H9 (cell line): ENCODE measurements at places on chromosomes 5 and 9.
A peak's percentile ranks its signal among the peaks of the same experiment; 100 is the strongest.

GRCh38 chr9:112384219-112384618 lies 4.3 kb downstream of the HSDL2 start:
- no peak for DNase-seq

GRCh38 chr9:638152-638551 lies 203.3 kb upstream of the DMRT1 start:
- DNase-seq = no peak

DNA sequence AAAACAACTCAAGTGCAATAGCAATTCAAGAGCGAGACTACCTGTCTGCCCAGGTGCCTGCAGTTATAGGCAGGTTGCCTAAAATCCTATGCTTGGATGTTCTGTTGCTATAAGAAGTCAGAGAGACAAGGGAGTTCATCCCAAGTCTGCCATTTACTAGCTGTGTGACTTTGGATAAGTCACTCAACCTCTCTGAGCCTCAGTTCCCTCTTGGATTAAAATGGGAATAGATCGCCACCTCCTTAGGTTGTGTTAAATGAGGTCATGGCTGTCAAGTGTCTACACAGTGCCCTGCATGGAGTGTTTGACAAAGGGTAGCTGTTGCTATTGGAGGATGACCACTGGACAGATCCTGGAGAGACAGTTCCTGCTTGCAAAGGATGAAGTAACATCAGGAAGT lies 1.3 kb upstream of the ZBTB34 start:
- DNase-seq = no peak

DNA sequence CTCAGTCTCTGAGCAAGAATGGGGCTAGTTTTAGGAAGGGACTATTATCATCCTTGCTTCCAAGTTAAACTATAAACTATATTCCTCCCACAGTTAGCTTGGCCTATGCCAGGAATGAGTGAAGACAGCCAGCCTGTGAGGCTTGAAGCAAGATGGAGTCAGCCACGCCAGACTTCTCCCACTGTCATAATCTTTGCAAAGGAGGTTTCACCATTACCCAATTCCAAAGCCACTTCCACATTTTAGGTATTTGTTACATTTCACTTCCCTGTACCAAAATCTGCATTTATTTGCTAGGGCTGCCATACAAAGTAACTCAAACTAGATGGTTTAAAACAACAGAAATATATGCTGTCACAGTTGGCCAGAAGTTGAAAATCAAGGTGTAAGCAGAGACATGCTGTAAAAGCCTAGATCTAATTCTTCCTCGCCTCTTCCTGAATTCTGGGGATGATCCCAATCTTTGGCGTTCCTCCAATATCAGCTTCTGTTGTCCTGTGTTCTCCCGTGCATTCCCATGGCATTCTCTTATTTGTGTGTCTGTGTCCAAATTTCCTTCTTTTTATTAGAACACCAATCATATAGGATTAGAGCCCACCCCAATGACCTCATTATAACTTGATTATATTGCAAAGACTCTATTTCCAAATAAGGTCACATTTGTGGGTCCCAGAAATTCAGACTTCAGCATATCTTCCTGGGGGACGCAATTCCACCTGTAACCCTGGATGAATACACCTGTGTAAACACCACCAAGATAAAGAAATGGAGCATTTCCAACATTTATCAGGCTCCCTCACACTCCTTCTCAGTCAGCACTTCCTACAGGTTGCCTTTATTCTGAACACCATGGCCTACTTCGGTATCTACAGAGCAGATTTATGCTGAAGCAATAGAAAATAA lies 126.8 kb downstream of the GCNT1 start:
- DNase-seq = no peak

DNA sequence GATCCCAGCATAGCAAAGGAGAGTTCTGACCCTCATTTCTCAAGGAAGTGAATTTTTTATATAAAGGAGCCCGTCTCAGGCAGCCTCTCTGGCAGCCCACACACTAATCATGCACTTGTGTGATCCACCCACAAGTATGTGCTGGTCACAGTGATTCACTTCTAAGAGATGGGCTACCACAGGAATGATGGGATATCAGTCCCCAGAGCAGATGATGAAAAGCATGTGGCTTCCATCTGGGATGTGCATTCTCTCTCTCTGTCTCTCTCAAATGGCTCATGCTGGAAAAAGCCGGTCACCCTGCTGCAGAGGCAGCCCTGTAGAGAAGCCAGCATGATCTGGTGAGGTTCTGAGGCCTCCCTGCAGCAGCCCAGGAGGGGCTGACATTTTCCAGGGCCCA lies 74.2 kb upstream of the ADCY2 start:
- no peak for DNase-seq

DNA sequence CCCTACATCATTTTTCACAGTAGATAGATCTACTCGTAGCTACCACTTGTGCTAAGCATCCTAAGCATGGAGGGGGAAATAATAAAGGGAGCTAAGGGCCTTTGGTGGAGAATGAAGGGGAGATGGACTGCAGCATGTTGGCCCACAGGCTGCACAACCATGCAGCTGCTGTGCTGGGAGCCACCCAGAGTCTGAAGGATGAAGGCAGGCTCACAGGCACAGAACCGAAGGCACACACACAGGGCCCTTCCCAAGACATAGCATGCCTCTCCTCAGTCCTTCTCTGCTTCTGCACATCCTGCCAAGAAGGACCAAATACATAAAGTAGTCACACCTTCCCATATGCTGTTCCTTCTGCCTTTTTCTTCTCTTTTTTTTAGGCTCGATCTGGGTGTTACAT lies 6.6 kb downstream of the FAM193B start:
- no peak for DNase-seq

DNA sequence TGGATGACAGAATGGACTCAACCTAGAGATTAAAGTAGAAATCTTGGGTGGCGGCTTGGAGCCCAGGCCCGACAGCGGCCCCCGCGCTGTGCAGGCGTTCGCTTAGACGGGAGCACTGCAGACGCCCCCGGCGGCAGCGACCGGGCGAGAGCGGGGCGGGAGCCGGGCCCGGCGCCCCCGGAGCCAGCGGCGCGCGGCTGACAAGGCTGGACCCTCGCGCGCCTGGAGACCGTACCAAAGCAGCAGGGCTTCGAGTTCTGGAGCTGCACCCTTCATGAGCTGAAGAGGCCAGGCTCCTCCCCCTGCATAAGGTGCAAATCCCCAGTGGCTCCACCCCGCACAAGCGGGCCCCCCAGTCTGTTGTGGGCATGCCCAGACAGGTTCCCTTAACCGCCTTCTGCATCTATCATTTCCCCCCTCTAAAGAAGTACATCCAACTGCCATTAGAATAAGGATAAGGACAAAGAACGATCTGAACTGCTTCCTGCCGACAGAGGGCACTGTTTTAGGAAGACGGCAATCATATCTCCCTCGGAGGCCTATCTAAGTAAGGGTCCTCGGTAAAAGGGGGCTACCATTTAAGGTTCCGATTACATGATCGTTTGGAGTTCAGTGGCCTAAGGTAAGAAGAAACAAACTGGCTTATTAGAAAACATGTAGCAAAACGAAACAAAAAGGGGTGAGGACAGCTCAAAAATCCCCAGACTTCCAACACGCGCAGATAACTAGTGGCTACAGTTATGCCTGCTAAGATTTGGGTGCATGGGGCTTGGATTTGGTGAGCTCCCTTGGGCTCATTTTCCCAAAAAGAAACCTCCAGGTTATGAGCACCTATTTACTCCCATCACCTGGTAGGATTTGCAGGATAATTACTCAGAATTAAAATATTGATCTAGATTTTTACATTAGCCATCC lies 66.3 kb downstream of the RGMB start:
- DNase-seq = peak; percentile 49

DNA sequence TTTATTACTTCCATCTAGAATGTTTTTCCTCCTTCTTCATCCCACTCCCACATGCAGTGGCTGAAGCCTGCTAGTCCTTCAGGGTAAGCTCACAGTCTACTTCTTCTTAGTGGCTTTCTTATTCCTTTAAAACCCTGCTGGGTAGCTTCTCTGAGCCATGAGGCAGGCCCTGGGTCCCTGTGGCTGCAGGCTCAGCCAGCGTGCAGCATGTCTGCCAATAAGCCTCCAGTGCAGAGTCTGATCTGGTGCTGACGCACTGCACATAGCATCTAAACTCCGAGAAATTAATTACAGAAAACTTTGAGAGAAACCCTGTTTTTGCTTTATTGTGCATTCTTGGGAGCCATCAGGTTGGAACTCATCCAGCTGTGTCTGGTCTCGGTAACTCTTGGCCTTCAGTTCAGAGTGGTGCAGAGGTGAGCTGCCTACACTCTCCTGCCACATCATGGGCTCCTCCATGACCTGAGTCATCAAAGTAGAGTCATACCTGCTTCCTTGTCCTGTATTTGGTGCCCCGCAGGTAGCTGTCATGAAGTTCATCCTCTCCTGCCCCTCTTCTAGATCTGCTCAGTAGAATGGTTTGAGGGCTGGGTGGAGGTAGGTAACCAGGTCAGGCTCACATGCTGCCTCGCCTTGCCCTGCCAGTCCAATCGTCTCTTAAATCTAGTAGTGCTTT lies 339.4 kb downstream of the KDM4C start:
- DNase-seq = no peak

DNA sequence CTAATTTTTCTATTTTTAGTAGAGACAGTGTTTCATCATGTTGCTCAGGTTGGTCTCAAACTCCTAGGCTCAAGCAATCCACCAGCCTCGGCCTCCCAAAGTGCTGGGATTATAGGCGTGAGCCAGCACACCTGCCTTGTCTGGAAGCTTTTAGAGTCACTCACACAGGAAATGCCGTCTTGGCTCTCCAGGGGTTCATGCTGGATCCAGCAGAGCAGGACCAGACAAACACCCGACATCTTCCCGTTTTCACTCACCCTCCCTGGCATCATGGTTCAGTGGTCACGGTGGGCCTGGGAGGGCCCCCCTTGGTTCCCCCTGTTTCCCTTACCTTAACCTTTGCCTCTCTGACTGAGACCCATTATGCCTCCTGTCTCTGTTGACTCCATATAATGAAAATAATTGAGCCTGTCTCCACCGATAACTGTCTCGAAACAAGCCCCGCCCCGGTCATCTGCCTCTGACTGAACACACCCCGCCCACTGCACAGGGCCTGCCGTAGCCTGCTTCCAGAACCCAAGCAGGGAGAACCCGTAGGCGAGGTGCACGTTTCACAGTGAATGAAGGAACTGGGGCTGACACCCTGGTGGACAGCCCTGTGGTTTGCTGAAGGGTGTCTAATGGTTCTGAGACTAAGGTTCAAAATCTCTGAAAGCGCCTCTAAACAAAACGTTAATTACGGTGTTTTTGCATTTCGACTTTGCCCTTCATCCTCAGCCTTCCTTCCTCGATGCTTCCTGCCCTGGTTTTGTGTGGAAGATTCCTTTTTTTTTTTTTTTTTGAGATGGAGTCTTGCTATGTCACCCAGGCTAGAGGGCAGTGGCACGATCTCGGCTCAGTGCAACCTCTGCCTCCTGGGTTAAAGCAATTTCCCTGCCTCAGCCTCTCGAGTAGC lies 39.7 kb upstream of the SPRY4 start:
- DNase-seq = peak; percentile 58

DNA sequence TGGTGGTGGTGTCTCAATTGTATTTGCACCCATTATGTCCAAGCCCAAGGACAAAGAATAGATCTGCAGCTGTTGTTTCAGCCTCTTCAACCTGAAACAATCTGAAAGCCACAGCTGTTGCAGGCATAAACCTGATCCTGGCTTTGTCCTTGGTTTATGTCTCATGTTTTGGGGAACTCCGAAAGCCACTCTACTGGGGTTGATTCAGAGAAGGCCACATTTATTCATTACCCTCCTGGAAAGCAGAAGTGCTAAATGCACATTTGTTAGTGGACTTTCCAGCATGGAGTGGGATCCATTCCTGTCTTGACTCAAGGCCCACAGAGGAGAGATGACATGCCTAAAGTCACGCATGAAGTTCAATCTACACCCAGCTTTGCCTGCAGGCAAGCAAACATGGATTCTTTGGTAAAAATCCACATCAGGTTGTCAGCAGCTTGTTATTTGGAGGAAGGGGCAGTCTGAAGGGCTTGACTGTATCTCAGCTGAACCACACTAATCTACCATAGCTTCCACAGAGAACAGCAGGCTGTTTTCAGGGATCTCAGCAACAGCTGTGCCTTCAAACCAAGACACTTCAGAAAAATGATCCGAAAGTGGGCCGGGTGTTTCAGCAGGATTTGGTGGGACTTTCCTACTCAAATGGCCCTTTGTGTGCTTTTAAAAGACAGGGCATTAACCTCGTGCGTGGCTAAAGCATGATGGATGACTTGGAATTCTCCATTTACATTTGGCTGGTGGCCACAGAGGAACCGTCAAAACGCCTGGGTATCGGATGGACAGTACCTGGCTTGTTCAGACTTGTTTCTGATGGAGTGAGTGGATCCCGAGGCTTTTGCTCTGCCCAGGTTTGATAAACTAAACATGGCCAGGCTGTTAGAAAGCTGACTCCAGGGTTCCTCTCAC lies 36.2 kb upstream of the ADAM19 start:
- no peak for DNase-seq

DNA sequence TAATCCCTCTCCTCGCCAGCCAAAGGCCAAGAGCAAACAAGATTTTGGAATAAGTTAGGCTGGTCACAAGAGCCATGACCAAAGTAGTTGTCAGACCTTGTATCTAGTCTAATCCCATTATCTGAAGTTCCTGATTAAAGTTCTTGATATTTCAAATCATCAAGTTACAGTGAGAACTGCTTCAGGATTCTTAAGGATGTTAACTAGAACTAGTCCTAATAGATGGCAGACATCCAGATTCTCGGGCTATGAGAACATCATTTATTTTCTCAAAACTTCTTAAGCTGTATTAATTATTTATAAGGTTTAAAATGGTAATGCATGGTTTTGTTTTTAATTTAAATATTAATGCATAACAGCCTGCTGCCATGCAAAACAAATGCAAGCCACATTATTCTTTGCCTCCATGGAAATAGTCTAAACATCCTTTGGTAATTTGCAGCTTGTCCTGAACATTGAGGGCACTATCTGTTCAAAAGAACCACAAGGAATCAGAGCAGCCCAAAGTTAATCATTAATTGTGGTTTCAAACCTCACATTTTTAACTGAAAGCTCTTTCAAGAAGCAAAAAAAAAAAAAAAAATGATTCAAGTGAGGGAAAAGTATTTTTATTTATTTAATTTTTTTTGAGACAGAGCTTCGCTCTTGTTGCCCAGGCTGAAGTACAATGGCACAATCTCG lies 95.1 kb downstream of the TTC39B start:
- DNase-seq = no peak

DNA sequence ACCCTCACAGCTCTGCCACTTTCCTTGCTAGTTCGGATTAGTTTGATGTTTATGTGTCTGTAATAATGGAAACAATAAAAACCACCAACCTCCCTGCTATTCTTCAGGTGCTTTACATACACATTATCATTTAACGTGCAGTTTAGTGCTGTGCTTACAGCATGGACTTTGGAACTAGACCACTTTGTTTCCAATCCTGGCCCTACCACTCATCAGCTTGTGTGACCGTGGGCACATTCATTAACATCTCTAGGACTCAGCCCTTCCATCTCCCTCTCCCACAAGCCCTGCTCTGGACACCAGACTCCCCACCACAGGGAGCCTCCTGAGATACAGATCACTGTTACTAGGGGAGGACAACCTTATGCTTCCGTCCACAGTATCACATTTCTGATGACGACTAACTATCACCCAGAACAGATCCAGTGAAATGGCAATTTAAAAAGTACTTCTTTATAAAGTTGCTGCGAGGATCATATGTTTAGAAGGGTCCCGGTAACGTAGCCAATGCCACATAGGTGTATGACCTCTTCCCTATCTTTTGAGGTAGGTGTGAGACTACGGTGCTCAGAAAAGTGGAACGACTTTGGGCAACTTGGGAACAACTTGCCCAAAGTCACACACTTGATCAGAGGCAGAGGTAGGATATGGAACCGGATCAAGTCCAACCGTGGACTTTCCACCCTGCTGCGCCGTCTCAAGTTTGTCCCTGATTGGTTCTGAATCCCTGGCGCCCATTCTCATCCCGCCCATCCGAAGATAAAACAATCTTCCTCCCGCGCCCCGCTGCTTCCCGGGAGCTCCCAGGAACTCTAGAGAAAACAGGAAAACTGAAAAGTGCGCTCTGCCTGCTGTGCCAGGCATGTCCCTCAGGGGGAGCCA lies 132.4 kb upstream of the NIPBL start:
- DNase-seq = peak; percentile 90
